Stimulated activated CD4-positive, alpha-beta T cell treated with anti-CD3 and anti-CD28 coated beads, Interleukin-2, amount 100 ng/mL, for 4 hours (primary cell): ENCODE measurements at places on chromosomes 6 and 20.

DNA sequence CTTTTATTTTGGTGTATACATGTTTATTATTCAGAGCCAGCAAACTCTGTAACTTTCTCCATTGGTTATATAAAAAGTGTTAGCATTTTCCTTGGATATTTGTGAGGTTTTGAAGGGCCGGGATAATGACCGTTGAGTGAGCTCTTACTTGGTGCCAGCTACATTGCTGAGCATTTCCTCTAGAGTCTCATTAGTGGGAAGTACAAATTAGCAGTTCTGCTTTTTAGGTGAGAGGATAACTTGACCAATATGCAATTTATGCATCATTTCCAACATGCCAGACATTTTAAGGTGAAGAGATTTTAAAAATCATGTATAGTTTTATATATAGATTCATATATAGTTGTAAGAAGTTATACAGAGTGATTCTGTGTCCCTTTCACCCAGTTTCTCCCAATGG lies 84.3 kb downstream of the CARMIL1 start:
- no peak for DNase-seq

- DNase-seq: no peak
Measured at GRCh38 chr6:126721581-126722160, 381.8 kb downstream of the CENPW start.

- no peak for DNase-seq
Measured at GRCh38 chr6:34589691-34590090, 33.6 kb upstream of the SPDEF start.

DNA sequence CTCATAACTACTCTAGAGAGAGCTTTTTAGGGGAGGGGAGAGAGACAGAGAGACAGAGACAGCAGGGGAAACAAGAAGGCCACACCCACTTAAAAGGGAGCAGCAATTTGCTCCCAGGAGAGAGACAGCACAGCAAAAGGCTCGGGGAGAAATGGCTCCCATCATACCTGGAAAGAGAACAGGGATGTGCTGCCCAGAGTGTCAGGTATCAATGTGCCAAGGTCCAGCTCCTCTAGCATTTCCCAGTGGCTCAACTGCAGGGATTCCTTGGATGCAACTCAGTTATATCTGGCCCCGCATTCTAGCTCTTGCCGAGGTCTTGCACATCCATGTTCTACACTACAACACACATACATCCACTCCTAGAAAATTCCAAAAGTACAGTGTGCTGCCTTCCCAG lies 304.0 kb upstream of the CDYL start:
- DNase-seq: no peak

GRCh38 chr6:168637834-168638233 lies 196.8 kb downstream of the SMOC2 start:
- no peak for DNase-seq

DNA sequence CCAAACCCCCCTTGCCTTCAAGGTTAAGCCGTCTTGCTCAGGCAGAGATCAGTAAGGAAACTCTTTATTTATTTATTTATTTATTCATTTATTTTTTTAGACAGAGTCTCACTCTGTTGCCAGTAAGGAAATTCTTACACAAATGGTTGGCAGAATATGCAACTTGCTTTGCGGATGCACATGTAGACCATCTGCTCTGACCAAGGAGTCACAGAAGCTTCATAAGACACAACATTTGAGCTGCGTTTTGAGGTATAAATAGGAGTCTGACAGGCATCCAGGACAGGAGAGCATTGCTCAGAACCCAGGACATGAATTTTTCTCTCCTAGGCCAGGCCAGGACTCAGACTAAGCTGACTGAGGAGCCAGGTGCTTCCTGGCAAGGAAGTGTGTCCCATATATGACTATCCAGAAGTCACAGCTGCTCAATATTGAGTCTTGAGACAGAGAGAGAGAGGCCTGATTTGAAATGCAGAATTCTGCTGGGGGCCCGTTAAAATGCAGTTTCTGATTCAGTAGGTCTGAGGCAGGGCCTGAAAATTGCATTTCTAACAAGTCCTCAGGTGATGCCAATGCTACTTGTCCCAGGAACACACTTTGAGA lies 43.9 kb downstream of the HLA-A start:
- no peak for DNase-seq

- no peak for DNase-seq
Measured at GRCh38 chr6:150603176-150603575, 3.5 kb downstream of the PLEKHG1 start.

DNA sequence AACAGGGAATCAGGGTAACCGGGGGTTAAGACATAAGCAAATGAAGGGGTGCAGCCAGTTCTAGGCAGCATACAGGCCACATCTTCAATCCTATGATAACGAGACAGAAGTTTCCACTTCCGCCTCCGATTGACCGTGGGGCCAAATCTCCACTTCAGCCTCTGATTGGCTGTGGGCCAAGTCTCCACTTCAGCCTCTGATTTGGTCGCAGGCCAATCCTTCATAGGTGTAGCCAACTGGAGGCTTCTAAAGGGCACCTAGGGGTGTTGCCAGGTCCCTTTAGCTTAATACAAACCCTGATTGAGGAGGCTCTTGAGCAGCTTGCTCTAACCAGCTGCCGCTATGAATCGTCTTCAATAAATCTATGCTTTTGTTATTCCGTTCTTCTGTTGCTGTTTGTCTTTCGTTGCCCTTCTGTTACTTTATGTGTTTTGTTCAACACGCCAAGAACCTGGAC lies 2.1 kb upstream of the ERGIC3 start:
- no peak for DNase-seq

- DNase-seq: no peak
Measured at GRCh38 chr6:158560836-158561320, 987 bp downstream of the TMEM181 start.

- DNase-seq: no peak
Measured at GRCh38 chr6:134171517-134171916, 119.1 kb upstream of the SLC2A12 start.

- no peak for DNase-seq
Measured at GRCh38 chr6:34597605-34598353, 41.6 kb upstream of the SPDEF start.

DNA sequence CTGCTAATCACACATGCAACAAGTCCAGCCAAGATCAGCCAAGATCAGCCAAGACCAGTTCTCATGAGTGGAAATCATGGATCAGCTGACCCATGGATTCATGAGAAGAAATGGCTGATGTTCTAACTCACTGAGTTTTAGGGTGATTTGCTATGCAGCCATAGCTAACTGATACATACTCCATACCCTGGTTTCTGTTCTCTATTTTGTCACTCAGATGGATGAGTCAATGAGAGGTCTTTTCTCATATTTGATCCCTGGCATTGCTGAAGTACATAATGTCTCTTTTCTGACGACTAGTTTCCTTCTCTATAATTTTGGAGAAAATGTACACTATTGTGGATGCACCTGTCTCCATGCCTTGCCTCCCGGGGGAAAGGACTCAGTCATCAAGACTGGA lies 118.4 kb upstream of the LY86 start:
- no peak for DNase-seq

- no peak for DNase-seq
Measured at GRCh38 chr6:139680819-139681218, 306.4 kb upstream of the CITED2 start.
